ENCODE measurements at places on chromosomes 1 and 21.

- DNase-seq: no peak
Measured at GRCh38 chr1:151501474-151501873, 9.7 kb upstream of the CGN start.

DNA sequence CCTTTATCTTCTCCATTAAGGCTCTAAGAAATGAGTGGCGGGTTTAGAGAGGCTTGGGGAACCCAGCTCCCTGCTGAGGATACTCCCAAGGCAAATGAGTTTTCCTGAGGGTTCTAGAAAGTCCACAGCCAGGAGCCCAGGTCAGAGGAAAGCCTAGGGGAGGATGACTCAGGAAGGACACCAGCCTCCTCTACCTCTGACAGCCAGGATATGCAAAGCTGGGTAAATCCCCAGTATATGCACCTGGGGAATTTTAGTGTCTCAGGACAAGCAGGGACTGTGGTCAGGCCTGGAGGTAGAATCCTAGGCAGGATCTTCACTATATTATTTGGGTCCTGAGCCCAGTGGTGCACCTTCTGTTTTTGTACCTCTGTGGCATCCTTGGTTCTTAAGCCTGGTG lies 23.5 kb upstream of the WNT4 start:
- DNase-seq: no peak

GRCh38 chr1:67888216-67889106 lies 55.2 kb upstream of the GNG12 start:
- DNase-seq: no peak

- DNase-seq: no peak
Measured at GRCh38 chr1:244992833-244993232, 128.5 kb upstream of the HNRNPU start.

DNA sequence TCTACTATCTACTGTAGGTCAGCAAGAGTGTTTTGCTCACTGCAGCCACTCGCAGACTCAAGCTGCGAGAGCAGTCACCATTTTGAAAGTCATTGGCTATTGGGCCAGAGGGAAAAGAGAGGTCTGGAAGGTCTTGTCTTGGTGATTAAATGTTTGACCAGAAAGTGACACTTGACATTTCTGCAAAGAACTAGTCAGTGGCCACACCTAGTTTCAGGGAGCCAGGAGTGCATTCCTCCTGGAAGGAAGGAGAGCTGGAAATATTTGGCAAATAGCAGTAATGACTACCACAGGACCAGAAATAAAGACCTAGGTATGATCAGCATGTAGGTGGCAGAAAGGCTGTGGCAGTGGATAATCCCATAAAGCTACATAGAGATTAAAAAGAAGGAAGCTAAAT lies 440.0 kb upstream of the PLXNA2 start:
- no peak for DNase-seq

GRCh38 chr1:206013026-206013795 lies 10.0 kb upstream of the RAB7B start:
- DNase-seq: peak; percentile 12

DNA sequence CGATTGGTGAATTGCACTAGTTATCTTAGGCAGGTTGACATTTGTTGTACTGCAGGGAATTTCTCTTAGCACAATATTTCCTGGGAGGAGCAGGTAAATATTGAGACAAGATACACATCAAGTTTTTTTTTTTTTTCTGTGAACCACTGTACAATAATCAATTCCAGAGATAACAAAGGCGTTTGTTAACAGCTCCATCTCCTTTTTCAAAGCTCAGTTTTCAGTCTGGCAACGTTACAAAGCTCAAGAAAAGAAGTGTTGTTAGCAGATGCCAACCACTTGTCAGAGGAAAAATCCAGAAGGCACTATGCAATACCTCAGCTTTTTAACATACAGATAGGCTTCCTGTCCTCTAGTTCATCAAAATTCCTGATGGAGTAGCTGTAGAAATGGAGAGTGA lies 40.9 kb upstream of the DAB1 start:
- no peak for DNase-seq

GRCh38 chr1:41371630-41372599 lies 10.7 kb downstream of the FOXO6 start:
- no peak for DNase-seq
